ENCODE measurements at places on chromosomes 5 and 9.

DNA sequence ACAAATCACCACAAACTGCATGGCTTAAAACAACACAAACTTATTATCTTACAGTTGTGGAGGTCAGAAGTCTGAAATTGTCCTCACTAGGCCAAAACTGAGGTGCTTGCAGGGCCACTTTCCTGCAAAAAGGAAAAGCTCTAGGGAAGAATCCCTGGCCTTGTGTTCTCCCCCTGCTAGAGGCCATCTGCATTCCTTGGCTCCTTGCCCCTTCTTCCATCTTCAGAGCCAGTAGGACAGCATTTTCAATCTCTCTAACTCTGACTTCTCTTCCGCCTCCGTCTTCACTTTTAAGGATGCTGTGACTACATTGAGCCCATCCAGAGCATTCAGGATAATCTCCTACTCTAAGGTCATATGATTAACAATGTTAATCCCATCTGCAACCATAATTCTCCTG is 236.6 kb downstream of the CDK5RAP2 start:
- DNase-seq = no peak

GRCh38 chr5:112570708-112571444 is 151.8 kb upstream of the EPB41L4A start:
- DNase-seq = no peak

DNA sequence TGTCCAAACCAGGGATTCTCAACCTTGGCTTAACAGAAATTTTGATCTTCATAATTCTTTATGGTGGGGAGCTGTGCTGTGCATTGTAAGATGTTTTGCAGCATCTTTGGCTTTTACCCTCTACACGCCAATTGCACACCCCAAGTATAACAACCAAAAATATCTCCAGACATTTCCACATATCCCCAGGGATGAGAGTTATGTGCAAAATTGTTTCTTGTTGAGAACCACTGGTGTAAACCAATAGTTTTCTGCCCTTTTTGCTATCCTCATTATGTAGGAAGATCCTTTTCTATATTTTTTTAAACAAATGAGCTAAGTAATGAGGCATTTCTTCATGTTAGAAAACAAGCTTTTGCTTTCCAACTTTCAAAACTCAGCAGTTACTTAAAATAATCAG is 189.9 kb downstream of the FBXL7 start:
- DNase-seq = no peak

DNA sequence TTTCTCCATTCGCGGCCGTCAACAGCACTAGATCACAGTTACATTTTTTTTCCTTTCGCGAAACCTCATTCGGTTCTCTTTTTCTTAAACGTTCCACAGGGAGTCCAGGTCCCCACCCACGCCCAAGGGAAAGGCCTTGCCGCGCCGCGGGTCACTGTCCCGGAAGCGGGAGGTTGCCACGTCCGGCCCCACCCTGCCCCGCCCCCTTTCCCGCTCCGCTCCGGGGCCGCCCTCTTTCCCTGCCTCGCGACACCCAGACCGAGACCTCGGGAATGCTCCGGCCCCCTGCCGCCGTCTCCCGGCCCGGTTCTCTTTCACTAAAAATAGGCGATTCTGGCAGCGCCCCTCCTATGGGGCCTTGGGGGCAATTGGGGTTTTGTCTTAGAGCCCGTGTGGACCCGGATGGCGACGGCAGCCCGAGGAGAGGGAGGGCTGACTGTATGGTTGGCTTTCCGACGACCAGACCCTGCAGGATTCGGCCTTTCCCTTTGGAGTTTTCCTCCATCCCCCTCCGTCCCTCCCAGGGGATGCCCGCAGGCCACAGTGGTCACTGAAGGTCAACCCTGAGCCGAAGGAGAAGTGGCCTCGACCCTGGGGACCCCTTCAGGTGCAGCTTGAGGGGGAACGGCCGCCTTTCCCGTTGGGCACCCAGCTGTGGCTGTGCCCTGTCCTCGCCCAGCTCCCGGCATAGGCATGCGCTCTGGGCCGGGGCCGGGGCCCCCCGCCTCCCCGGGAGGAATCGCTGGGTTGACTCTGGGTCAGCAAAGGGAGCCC is 2.8 kb upstream of the RACK1 start:
- DNase-seq = no peak

GRCh38 chr9:2050236-2050635 is 35.1 kb downstream of the SMARCA2 start:
- no peak for DNase-seq

GRCh38 chr9:87227456-87227855 is 270.2 kb upstream of the DAPK1 start:
- no peak for DNase-seq

GRCh38 chr9:116372081-116372673 is 218.6 kb downstream of the PAPPA start:
- DNase-seq = no peak

GRCh38 chr5:95726811-95727763 is 4.0 kb upstream of the RHOBTB3 start:
- no peak for DNase-seq
